ENCODE measurements at places on chromosomes 5 and 9.
A peak's percentile ranks its signal among the peaks of the same experiment; 100 is the strongest.

GRCh38 chr5:43567967-43568366 lies 11.1 kb upstream of the PAIP1 start:
- no peak for DNase-seq

GRCh38 chr9:101028346-101029314 lies at the start of gene PLPPR1:
Gene PLPPR1 (plus strand): TSS chr9:101028727.
- peak; percentile 71 for DNase-seq

DNA sequence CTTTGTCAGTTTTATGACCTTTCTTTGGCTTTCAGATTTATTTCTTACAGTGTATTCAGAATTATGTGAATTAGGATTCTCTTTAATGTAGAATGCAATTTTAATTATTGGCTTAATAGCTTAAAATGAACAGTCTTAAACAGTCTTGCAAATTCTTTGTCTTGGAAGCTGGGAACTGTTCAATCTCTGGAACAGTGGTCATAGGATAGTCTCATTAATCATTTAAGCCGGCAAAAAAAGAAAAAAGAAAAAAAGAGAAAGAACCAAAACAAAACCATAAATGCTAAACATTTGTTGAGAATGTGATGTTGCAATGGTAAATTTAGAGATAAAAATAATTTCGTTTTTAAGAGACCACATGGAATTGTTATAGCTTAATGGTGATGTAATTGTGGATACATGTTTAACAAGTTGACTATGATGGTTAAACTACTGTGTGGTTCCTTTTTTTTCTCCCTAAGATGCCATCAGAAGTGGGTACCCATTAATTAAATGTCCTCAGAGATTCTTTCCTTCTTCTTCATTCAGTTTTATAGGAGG lies 61.6 kb downstream of the NNT start:
- DNase-seq: no peak

GRCh38 chr5:96875791-96876291 lies 459 bp upstream of the ERAP2 start:
- DNase-seq: no peak

DNA sequence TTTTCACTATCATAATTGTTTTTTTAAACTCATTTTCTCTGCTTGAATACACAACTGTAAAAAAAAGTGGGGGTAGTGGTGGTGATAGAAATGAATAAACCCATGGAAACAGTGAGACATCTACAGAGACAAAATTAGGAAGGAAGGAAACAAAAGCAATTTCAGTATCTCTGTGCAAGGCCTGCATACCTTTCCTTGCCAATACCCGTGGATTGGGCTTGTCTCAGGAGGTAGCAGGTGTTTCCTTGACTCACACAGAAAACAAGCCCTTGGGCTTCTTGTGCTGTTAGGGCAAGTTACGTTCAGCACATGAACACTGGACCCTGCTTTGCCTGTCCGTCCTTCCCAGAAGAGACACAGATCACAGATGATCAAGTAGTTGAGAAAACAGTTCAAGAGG lies 372.2 kb downstream of the ZSWIM6 start:
- no peak for DNase-seq

GRCh38 chr5:57750891-57751290 lies 268.3 kb upstream of the ACTBL2 start:
- no peak for DNase-seq

DNA sequence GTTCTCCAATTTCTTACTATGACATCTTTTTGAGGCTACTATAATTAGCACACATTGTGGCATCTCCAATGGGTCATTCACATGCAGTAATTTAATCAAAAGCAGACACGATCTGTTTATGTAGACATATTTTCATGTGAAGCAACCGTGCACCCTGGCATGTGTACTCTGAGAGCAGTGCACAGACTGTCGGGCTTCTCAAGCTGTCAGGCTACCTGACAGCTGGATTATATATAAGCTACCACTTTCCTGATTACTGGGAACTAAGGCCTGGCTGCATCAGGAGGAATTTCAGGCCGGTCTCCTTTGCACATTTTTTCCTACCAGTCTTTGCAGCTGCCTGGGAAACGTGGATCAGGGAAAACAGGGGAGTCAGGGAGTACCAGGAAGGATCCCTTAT lies 197.5 kb downstream of the MAPKAP1 start:
- no peak for DNase-seq

- DNase-seq: no peak
Measured at GRCh38 chr9:21968331-21969010, 25.7 kb downstream of the CDKN2A start.

GRCh38 chr5:68423154-68423811 lies 207.7 kb downstream of the PIK3R1 start:
- DNase-seq: no peak

DNA sequence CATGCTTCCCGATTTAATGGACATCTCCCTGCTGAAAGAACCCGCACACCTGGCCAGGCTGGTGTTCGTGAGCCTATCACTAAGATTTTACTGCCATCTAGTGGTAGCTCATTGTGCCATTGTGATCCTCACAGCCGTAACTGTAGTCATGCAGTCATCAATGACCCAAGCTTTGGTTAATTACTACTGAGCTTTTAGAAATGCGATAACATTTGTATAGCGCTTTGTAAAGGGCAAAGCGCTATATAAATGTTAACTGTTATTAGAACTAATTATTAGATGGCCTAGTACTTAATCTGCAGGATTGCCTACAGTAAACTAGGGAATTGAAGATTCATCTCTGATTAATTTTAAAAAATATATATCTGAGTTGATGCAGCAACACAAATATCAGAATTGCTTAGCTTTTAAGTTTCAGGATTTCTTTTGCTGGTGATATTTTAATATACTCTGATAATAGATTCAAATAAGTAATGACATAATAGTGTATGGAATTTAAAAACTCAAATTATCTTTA lies 90.2 kb downstream of the HACD4 start:
- DNase-seq: peak; percentile 16

GRCh38 chr5:12659686-12660085 lies 755.4 kb upstream of the CTNND2 start:
- DNase-seq: no peak

- no peak for DNase-seq
Measured at GRCh38 chr5:179287631-179288030, 57.6 kb downstream of the ADAMTS2 start.

DNA sequence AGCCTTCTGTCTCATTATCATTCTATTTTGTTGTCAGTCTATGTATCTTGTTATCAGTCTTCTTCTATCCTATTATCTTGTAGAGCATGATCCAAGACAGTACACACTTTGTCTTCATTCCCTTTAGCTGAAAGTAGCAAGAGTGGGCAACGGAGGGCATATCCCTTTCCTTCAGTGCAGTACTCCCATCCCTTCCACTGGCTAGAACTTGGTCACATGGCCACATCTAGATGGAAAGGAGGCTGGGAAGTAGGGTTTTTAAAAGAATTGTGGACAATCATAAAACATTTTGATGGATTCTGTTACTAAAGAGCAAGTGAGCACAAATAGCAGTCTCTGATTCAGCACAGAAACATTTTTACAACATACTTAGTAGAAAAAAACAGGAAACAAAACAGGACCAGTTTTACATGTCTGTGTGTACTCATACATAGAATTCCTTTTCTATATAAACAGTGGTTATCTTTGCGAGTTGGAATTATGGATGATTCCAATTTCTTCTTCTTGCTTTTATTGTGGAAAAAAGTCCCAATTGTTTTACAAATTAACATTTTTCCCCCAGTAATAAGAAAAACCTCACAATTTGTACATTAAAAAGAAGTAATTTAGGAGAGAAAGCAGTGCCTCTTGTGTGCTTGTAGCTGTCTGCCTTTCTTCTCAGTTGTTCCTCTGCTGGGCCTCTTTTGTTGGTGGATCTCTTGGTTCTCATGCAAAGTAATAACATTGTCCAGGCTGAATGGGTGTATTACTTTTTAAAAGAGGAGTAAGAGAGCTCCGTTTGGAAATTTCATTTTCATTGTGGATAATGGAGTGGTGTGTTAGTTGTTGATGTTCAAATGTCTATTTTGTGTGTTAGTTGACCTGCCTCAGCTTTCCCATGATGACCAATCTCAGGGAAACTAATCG lies 410.9 kb upstream of the TRPC7 start:
- no peak for DNase-seq

DNA sequence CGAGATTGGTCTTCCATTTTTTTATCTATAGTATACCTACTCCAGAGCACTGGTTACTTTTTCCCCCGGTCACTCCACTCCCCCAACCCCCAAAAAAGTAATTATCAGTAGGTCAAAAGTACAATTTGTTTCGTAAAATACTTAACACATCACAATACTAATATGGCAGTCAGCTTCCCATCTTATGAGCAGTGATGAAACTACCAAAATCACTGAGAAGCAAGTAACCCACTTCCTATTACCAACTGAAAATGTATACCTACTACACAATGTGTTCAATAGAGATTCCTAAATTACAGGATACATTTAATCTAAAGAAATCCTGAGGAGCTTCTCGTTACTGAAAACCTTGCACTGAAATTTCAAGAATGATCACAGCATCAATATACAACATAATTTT lies 1.9 kb downstream of the CERT1 start:
- no peak for DNase-seq

- DNase-seq: no peak
Measured at GRCh38 chr5:74035521-74035937, 409.5 kb downstream of the ARHGEF28 start.

Measured in NCI-H1417 treated with DMSO at 0.1 percent for 48 hours (cell line).